Suppressor macrophage (primary cell): ENCODE measurements at places on chromosomes 5 and 9.

- DNase-seq: no peak
Observed at GRCh38 chr5:173904151-173904550, 16.0 kb downstream of the CPEB4 start.

DNA sequence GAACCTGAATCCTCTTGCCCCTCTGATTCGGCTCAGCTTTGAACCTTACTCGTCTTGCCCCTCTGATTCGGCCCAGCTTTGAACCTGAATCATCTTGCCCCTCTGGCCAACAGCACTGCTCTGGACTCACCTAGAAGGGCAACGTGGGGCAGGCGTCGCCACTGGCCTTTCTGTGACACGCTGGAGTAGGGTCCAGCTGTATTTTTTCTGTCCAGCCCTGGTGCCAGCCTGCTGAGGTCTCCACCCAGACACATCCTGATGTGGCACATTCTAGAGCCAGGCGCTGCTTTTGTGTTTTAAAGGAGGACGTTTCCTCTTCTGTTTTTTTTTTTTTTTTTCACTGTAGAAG, 15.2 kb upstream of the CPEB4 start:
- peak; percentile 70 for DNase-seq

DNA sequence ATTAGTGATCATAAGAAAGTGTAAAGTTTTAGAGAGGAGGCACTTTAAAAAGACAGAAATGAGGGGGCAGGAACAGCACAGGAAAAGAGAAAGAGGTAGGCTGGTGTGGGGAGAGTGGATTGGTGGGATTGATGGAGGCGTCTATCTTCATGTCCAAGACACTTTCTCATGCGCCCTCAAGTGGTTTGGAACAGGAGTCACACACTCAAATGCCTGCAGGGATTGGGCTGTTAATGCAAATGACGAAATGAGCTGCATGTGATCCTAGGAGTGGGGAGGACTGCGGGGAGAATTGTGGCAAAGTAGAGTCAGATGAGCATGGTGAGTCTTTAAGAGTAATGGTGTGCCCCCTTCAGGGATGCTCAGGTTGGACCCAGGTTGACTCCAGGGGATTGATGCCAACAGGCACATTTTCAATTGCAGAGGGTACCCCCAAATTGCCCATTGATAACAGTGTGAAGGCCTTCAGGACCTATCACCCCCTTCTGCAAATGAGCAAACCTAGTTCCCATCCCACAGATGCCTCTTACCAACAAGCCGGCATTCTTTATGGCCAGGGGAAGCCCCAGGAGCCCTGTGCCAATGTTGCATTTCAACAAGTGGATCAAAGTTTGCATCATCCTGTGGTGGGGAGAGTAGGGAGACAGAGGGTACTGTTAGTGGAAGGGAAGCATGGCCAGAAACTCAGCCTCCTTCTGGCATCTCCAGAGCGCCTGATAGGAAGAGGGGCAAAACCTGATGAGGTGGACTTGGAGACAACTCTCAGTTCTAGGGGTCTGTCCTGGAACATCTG, 5.3 kb downstream of the SLC36A3 start:
- peak; percentile 75 for DNase-seq

GRCh38 chr5:52811067-52811749, 23.5 kb downstream of the ITGA1 start:
- peak; percentile 93 for DNase-seq

- DNase-seq: no peak
Observed at GRCh38 chr9:27426511-27427271, 97.4 kb upstream of the IFNK start.
